ENCODE measurements at places on chromosomes 1 and 21.
A peak's percentile ranks its signal among the peaks of the same experiment; 100 is the strongest.

DNA sequence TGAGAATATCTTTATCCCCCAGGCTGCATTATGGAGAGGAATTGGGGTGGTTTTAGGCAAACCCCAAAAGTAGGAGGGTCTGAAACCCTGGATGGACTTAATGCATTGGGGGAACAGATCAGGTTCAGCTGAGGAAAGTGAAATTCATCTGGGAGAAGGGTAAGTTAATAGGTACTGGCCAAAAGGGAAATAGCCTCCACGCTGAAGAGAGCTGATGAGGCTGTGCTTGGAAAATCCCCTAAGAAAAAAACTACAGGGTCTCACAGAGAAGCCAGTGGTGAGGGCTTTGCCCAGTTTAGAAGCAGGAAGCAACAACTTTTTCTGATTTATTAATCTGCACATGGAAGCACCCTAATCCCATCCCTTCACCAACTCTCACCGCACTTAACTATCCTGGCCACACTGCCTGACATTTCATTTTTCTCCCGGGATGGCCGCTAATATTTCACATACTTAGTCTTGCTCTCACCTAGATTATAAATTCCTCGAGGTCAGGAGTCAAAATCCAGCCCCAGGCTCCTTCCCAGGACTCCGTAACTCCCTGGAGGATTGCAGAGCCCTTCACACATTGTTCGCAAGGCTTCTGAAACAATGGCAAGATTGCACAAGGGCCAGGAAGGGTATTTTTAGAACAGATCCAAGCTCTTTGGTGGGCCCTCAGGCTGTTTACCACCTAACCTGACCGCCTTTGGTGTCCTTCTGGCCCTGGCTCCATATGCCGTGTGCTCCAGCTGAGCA lies 60.9 kb upstream of the TARBP1 start:
- DNase-seq = no peak

GRCh38 chr1:211631168-211631567 lies 44.3 kb downstream of the NEK2 start:
- no peak for DNase-seq

DNA sequence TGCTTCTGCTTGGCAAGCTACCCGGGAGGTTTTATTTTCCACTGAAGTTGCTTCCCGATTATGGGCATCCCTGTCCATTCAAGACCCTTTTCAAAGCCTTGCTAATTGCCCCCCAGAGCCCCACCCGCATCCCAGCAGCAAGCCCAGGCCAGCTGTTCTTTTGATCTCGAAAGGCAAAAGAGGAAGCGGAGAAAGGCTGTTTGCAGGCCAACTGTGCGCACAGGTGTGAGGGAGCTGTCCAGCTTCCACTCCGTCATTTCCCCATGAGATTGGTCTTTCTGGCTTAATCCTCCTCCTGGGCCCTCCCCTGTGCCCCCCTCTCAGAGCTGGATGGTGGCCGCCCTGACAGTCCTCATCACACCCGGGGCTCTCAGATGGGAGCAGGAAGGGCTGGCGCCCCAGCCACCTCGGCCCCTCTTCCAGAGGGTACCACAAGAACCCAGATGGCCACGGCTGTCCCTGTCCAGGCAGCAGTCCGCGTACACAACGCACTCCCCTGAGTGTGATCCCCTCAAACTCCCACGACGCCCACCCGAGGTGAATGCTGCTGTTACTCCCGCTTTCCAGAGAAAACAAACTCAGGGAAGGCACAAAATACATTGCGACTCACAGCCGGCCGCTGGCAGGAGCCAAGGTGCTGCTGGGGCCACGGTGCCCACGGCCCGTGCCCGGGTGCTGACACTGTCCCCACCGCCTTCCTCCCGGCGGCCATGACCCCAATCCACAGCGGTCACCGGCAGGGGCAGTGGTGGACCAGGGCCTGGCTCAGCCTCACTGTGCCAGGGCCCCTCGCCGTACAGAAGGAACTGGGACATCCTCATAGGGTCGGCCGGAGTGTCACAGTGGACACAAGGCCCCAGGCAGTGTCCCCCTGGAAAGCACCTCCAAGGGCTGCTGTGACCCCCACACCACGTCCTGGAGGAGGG lies 121.9 kb downstream of the CRYAA start:
- DNase-seq = no peak

GRCh38 chr1:228294717-228295116 lies 86.9 kb downstream of the OBSCN start:
- no peak for DNase-seq

- DNase-seq = peak; percentile 55
Measured at GRCh38 chr1:100767176-100767890, 47.8 kb downstream of the VCAM1 start.

DNA sequence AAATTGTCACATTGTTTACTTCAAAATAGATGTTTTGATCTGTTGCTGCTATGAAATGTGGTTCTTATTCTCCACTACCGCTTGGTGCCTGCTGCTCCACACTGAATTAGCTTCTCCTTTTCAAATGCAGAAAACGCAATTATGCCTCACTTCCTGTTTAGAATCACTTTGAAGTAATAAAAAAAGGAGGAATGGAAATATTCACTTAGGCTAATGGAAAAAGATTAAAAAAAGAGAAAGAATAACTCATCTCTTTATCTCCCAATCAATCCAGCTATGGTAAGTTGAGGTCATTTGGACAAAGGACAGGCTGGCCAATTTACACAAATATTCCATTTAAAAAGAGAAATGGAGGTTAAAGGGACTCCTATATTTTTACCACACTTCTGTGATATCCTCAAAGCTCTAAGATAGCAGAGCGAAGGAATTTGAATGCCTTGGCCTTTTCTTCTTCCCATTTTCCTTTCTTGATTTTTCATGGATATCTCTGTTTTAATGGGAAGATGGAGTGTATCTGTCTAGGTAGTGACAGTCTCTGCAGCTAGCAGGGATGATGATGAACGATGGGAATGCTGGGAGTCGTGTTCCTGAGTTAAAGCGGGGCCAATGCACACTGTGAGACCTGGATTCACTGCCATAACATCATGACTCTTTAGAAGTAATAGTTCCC lies 35.7 kb downstream of the RGS5 start:
- peak; percentile 72 for DNase-seq

DNA sequence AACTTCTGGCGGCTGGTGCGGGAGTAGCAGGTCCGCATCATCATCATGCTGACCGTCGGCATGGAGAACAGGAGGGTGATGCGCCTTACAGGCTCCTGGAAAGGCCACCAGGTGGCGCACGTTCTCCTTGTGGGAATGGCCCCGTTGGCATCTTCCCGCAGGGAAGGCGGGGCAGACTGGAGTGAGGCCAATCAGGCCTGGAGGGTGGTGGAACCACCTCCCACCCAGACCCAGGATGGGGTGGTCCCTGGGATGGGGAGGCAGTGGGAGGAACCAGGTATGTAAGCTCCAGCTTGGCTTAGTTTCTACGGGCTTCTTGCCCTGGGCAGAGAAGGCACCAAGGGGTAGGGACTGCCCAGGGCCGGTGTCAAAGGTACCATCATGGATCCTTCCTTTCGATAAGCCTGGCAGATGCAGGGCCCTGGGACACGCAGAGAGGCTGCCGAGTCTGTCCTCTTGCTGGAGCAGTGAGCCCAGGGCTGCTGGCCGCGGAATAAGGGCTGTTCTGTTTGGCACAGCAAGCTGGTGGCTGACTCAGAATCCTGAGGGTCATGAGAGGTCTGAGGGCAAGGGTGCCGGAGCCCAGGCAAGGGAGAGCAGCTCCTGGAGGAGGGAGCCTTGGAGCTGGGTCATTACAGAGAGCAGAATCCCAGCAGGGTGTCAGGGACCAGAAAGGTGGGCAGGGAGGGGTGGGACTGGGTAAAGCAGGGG lies 8.7 kb upstream of the LGR6 start:
- peak; percentile 83 for DNase-seq

DNA sequence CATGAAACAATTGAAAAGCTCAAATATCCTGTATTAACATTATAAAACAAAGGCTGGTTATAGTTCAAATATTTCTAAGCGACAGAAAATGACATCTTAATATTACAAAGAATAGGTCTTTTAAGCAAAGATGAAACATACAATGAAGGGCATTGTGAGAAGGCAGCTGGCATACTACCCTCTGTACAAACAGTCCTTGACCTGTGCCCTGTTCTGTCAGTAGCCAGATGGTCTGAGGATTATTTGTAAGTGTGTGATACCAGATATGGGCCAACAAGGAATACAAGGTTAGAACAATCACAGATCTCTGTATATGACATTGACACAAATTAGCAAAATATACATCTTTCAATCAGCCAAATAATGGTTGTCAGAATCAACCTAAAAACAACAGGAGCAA lies 1350.4 kb downstream of the AMY1C start:
- no peak for DNase-seq

GRCh38 chr1:24149866-24150233 lies 6.9 kb upstream of the IL22RA1 start:
- DNase-seq = peak; percentile 45

GRCh38 chr1:47818682-47819573 lies 178.3 kb downstream of the TRABD2B start:
- no peak for DNase-seq

DNA sequence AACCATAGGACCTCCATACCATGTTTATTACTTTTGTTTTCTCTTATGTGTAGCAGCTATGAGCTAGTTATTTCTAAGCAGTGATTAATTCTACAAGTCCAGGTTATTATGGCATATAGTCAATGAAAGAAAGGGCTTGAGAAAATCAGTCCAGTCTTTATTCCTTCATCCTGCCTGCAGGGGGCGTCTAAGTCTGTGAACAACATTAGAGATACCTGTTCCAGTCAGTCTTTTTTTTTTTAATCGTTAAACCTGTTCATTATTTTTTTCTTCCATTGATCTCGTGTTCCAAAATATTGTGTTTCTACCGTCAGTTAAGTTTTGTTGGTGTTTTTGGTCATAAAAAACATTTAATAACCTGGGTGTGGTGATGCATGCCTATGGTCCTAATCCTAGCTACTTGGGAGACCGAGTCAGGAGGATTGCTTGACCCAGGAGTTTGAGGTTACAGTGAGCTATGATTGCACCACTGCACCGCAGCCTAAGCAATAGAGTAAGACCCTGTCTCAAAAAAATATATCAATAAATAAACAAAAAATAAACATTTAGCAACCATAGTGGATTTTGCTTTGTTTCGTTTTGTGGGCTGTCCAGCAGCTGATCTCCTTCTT lies 29.4 kb upstream of the CD2 start:
- peak; percentile 47 for DNase-seq

- DNase-seq = no peak
Measured at GRCh38 chr1:107318932-107319331, 178.1 kb downstream of the NTNG1 start.

GRCh38 chr21:21412096-21412495 lies 413.9 kb downstream of the NCAM2 start:
- no peak for DNase-seq

DNA sequence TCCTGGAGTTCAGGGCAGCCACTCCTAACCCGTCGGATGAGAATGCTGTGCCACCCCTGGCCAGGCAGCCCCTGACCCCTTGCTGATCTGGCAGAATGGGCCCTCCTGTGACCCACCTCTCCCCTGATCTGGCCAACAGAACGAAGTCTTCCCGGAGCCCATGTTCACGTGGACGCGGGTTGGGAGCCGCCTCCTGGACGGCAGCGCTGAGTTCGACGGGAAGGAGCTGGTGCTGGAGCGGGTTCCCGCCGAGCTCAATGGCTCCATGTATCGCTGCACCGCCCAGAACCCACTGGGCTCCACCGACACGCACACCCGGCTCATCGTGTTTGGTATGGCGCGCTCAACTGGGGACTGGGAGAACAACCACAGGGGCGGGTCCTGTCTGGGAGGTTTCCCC lies 104.1 kb upstream of the KLHDC7A start:
- no peak for DNase-seq

GRCh38 chr1:37449936-37450335 lies 24.4 kb upstream of the ZC3H12A start:
- no peak for DNase-seq

DNA sequence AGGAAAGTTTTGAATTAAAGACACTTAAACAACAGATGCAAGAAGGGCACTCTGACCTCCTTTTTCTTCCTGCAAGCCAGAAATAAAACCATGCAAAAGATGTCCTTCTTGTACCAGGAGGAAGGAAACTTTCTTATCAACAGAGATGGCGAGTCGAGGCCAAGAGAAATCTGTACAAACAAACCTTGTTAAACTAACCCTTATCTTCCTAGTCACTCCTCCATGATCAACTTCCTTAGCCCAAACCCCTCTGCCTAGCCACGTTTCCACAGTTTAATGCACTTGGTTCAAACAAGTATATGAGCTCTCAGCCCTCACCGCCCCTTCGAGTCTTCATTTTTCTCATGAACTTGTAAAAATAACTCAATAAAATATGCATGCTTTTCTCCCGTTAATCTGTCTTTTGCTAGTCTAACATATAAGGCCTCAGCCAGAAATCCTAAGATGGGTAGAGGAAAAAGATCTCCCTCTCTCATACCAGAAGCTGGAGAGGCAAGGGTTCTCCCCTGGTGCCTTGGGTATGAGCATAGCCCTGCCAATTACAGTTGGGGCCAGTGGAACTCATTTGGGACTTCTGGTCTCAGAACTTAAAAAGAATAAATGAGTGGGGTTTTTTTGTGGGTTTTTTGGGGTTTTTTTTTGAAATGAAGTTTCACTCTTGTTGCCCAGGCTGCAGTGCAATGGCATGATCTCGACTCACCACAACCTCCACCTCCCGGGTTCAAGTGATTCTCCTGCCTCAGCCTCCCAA lies 141.7 kb upstream of the SOD1 start:
- no peak for DNase-seq

DNA sequence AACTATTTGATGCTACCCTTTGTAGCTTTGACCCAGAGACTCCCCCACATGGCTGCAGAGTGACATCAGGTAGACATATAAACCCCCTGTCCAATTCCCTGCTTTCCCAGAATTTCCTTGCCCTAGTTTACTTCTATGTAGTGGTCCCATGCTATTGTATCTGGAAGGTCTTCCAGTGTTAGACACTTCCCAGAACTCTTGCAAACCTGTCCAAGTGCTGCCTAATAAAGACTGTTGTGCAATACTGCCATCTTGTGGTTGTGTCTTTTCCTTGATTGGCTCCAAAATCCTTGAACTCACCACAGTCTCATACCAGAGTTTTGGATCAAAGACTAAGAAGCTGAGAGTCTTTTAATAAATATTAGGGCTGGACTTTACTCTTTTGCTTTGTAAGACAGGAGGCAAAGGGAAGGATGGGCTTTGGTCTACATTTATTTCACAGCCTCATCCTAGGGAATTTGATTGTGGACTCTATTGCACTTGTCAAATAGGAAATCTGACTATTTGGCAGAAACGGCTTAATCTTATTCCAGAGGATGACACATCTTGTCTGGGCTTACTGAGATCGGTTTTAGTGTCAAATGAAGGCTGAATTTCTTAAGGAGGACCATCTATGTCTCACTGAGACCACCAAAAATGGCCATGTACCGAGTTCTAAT lies 169.9 kb downstream of the LRRC7 start:
- peak; percentile 70 for DNase-seq

- no peak for DNase-seq
Measured at GRCh38 chr1:176785791-176786190, 322.8 kb downstream of the PAPPA2 start.

- DNase-seq = peak; percentile 50
Measured at GRCh38 chr1:185917646-185918045, 183.5 kb downstream of the HMCN1 start.
